ENCODE measurements at places on chromosomes 4 and X.

- DNase-seq, result no peak
Observed at GRCh38 chrX:151743651-151744470, 9.3 kb downstream of the CNGA2 start.

- DNase-seq, result peak; percentile 36
Observed at GRCh38 chr4:152634110-152634760, 45.6 kb downstream of the TMEM154 start.

GRCh38 chr4:42151568-42152506 is 618 bp downstream of the BEND4 start:
- no peak for DNase-seq

GRCh38 chr4:151012820-151013219 is 2.3 kb downstream of the LRBA start:
- no peak for DNase-seq

- no peak for DNase-seq
Observed at GRCh38 chrX:41337140-41337539, 3.2 kb downstream of the DDX3X start.

- no peak for DNase-seq
Observed at GRCh38 chrX:40843643-40844042, 108.3 kb upstream of the MED14 start.

GRCh38 chr4:3440979-3441500 is 728 bp upstream of the HGFAC start:
- DNase-seq, result no peak

Measured in keratinocyte (primary cell).